EH (cell line): ENCODE measurements at places on chromosomes 16 and 17.

DNA sequence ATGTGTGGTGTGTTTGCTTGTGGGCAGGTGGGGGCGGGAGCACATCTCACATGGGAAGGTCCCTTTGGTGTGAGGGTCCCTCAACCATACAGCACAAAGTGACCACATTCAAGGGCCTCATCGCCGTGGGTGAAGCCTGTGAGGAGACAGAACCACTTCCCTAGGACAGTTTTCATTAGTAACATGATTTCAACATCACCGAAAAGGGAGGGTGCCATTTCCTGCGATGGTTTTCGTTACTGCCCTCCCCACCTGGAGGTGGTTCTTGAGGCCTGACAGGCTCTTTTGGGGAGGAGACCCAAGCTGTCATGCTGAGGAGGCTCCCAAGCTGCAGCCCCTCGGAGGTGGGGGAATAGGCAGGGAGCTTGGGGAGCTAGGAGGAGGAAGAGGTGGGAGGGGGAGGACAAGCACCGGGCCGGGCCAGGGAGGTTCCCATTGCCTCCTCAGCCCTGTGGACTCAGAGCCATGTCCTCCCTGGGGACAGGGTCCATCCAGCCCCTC, 9.5 kb downstream of the CD300LB start:
- no peak for DNase-seq

DNA sequence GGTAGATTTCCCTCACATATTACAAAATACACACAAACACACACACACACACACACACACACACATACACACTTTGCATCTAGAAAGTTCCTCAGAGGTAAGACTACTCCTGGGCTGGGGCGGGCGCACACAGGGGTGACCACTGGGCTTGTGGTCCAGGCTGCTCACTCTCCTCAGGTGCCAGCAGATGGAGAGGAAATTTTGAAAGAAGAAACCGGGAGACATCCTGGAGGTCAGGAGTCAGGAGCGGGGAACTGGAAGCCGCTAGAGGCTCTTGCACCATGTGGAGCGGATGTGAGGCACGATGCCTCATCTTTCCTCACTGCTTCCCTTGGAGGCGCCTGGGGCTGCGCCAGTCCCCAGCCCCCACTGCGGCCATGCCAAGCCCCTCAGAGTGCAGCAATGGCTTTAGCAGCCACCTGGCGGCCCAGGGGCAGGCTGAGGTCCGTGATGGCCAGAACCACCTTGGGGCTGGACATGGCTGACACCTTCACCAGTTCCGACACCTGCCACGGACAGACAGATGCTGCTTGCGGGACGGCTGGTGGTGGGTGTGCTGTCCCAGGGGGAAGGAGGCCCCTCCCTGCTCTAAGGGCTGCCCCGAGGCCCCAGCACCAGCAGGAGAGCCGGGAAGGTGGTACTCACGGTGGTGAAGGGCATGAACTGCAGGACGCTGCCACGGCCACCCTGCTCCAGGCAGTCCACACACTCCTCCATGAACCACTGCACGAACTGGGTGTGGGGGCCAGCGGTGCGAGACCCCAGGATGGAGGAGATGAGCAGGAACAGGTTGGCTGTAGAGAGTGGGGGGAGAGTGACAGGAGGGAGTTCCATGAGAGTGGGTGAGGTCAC, 4.1 kb downstream of the CSF3 start:
- DNase-seq: peak; percentile 89

GRCh38 chr16:1275791-1276579, 20.1 kb downstream of the TPSD1 start:
- DNase-seq: no peak

DNA sequence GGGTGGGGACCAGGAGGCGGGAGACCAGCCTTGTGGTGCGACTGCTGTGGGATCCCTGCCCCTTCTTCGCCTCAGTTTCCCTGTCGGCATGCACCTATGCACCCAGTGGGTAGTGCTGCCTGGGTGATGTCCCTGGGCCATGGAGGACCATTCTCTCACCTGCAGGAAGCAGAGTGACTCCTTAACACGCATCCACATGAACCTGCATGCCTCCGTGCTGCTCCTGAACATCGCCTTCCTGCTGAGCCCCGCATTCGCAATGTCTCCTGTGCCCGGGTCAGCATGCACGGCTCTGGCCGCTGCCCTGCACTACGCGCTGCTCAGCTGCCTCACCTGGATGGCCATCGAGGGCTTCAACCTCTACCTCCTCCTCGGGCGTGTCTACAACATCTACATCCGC, 25.2 kb downstream of the ADGRG5 start:
- no peak for DNase-seq

DNA sequence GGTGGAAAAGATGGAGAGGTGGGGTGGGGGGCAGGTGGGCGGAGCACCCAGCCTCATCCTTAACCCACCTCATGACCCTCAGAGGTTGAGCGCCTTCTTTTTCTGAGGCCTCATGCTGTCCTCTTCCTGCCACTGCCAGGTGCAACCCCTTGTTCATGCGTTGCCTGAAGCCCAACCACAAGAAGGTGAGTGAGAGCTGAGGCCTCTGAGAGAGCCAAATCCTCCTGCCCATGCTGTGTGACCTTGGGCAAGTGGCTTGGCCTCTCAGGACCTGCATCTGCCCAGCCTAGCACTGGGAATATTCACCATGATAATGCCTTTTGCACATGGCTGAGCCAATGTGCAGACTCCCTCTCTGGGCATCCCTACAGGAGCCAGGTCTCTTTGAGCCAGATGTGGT, 32.1 kb downstream of the MYO15A start:
- DNase-seq: no peak

DNA sequence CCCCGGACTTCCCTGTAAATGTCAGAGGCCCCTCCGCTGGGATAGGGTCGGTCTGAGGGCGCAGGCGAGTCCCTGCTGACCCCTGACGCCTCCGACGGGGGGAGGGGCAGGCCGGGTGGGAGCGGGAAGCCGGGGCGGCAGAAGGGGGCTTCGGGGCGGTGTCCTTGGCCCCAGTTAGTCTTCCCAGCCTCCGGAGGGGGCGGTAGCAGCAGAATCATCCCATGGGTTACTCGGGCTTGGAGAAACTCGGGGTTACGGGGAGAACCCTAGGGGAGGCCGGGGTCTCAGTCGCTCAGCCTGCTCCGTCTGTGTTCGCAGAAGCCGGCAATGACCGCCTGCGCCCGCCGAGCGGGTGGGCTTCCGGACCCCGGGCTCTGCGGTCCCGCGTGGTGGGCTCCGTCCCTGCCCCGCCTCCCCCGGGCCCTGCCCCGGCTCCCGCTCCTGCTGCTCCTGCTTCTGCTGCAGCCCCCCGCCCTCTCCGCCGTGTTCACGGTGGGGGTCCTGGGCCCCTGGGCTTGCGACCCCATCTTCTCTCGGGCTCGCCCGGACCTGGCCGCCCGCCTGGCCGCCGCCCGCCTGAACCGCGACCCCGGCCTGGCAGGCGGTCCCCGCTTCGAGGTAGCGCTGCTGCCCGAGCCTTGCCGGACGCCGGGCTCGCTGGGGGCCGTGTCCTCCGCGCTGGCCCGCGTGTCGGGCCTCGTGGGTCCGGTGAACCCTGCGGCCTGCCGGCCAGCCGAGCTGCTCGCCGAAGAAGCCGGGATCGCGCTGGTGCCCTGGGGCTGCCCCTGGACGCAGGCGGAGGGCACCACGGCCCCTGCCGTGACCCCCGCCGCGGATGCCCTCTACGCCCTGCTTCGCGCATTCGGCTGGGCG, 542 bp downstream of the GUCY2D start:
- no peak for DNase-seq

GRCh38 chr16:58096249-58096648, 32.9 kb downstream of the CFAP20 start:
- no peak for DNase-seq

DNA sequence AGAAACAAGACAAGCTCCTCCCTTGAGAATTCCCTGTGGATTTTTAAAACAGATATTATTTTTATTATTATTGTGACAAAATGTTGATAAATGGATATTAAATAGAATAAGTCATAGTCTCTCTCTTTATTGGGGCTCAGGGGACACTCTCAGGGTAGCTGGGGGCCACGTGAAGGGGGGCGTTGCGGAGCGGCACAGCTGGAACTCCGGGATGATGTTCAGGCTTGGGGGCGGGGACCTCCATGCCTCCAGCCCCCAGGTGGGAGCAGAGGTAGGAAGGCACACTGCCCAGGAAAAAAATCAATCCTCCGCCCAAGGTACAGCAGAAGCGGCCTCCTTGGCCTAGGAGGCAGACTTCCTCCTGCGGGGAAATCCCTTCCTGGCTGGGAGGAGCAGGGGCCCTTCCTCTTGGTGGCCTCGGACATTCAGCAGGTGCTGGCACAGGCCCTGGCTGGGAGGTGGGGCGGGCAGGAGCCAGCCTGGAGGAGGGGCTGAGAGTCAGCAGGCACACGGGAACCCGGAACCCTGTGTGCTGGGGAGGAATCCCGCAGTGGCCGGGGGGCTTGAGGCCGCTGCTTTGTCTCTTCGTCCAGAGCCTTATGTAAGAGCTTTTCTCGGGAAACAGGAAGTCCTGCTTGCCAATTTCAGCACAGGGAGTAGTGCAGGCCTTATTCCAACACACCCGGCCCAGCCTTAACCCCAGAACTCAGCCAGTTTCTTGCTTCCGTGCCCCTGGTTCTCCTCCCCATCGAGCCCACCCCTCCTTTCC, 591 bp upstream of the TNFSF13 start:
- peak; percentile 52 for DNase-seq

DNA sequence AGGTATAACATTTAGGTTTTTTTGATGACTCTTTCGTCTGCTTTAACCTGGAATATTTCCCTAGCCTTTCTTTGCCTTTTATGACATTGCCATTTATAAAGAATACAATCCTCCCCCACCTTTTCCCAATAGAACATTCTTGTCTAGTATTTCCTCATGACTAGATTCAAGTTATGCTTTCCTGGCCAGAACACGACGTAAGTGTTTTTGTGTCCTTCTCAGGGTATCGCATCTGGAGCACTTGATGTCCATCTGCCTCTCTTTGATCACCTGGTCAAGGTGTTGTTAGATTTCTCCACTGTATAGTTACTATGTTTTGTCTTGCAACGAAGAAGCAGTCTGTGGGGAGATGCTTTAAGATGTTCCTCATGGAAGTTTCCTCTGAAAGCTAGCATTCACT, 87.4 kb downstream of the MSI2 start:
- no peak for DNase-seq

DNA sequence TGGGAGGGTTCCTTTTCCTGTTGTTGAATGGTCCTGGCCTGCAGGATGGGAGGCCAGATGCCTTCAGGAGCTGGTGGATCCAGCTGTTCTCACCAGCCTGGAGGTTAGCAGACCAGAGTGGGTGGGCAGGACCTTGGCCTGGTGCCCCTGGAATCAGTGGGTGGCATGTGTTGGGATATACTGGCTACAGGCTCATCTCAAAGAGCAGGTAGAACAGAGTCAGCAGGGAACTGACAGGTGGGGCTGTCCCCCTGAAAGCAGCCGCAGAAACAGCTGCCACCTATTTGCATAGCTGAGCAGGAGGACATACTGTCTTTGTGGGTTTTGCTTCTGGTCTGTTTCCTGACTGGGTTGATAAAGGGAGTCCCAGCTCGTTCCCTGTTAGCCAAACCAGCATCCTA, 144.1 kb downstream of the RAB11FIP4 start:
- no peak for DNase-seq

DNA sequence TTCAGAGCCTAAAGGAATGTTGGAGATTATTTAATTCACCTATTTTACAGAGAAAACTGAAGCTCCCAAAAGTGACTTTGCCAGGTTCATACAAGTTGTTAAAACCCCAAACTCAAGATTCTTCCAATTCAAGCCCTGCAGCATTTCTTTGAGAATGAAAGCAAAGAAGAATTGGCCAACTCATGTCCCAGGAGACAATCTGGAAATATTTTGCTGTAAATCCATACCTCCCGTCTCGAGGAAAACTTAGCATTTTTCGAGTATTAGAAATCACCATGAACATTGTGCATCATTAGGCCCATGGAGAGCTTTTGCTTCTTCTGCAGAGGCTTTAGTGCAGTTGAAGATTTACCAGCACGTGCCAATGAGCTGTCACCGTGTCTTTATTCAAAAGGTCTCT, 176.4 kb upstream of the KCNJ16 start:
- no peak for DNase-seq

DNA sequence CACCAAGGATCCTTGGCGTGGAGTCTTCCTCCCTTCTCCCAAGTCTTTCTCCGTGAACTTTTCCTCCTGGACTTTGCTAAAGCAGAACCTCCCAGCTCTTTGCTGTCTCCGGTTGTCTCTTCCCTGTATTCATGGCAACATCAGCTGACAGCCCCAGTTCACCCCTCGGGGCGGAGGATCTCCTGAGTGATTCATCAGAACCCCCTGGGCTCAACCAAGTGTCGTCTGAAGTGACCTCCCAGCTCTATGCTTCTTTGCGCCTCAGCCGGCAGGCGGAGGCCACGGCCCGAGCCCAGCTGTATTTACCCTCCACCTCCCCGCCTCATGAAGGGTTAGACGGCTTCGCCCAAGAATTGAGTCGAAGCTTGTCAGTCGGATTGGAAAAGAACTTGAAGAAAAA, 943 bp downstream of the CNTROB start:
- peak; percentile 84 for DNase-seq

DNA sequence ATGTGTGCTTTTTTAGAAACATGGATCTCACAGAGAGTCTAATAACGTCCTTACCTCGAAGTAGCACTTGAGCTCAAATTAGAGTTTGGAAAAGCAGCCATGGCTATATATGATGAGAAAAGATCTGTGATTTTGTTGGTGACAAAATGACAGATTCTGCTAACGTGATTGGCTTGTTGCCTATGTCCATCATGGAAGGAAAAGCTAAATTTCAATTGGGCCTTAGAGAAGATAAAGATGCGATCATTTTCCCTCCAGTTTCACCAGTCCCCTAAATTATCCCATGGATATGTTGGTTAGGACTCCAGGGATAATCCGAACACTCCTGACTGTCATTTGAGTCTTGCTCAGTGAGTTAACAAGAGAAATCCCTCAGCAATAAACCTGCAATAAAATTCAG, 175.8 kb downstream of the C16orf95 start:
- no peak for DNase-seq

DNA sequence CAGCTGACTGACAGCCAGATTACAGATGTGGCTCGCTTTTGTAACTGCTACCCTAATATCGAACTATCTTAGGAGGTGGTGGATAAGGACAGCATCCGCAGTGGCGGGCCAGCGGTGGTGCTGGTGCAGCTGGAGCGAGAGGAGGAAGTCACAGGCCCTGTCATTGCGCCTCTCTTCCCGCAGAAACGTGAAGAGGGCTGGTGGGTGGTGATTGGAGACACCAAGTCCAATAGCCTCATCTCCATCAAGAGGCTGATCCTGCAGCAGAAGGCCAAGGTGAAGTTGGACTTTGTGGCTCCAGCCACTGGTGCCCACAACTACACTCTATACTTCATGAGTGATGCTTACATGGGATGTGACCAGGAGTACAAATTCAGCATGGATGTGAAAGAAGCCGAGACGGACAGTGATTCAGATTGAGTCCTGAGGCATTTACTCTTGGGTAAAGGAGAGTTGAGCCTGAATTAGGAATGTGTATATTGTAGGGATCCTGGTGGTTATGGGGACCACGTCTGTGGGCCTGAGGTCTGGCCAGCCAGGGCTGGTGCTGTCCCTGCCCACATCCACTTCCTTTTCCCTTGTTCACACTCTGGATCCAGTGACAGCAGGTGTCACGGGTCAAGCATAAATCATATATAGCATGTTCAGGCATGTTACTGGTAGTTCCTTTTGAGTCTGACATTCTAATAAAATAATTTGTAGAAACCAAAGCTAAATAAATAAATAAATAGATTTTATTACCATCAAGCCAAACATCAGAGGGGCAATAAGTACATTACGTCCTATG, 89.0 kb upstream of the SMURF2 start:
- DNase-seq: no peak
